Inflammatory macrophage (primary cell): ENCODE measurements at places on chromosomes 12 and 14.

- DNase-seq = no peak
These were observed 174.2 kb downstream of the PHETA1 start for GRCh38 chr12:111194703-111195051.

DNA sequence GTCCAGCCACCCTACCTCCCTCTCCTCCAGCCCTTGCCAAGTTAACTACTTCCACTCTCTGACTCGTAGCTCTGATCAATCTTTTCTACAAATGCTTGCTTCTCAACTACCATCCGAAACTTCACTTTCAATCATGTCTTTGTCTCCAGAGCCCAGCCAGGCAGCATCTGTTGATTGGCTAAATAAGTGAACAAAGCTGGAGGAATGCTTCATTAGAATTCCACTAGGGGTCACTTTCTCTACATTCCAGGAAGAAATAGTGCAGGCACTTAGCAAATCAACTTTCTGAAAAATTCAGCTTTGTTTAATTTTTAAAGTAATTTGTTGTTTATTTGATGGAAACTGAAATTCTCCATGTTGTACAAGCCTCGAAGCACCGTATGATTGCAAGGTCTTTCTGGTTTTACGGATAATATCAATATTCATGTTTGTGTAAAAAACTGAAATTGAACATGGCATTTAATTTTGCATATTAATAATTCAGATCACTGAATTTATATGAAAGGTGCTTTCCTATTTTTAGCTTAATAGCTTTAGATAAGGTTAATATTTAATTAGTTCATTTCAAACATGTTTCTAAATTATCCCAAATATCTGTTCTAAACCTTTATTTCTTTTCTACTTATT is 32.4 kb upstream of the HELB start:
- peak; percentile 70 for DNase-seq

- DNase-seq = no peak
These were observed 61.4 kb upstream of the SCN8A start for GRCh38 chr12:51529651-51529970.

- peak; percentile 31 for DNase-seq
These were observed 672 bp upstream of the ESR2 start for GRCh38 chr14:64294672-64295413.

GRCh38 chr12:8145754-8146441 is 10.9 kb upstream of the ZNF705A start:
- no peak for DNase-seq

GRCh38 chr12:12474471-12474928 is 88.2 kb downstream of the DUSP16 start:
- no peak for DNase-seq
